ENCODE measurements at places on chromosomes 12 and 14. TPM values are rescaled to one million over a fixed set of nuclear protein-coding genes. Genes with fewer than 3 reads are reported as not detected.
A peak's percentile ranks its signal among the peaks of the same experiment; 100 is the strongest.

DNA sequence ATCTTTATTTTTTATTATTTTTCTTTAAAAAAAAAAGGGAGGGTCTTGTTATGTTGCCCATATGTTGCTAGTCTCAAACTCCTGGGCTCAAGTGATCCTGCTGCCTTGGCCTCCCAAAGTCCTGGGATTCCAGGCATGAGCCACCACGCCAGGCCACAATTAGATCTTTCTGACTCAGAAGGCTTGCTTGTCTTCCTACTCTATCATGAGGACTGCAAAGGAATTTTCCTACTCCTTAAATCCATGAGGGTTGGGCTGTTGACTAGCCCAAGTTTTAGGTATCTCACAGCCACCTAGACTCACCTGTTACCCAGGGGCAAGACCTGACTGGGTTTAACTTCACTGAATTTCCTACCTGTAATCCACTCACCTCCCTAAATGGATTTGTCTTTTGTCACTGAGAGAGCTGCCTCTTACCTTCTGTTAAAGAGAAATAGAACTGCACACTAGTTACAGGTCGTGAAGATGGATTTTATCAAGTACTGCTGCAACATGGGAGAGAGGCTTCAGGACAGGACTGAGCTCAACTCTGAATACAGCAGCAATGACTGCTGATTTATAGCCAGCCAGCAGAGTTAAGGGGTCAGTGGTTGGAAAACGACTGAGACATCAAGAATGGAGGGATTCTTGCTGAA lies 72.3 kb downstream of the B4GALNT3 start:
- DNase-seq = no peak

GRCh38 chr12:93113317-93114006 lies 184.4 kb upstream of the EEA1 start:
- DNase-seq = no peak

- no peak for DNase-seq
Observed at GRCh38 chr12:112308161-112308560, 74.1 kb downstream of the HECTD4 start.

- DNase-seq = no peak
Observed at GRCh38 chr12:30687265-30687986, 8.2 kb downstream of the IPO8 start.

GPX2 gene
- 1.0 TPM for total RNA-seq

GRCh38 chr12:58443273-58443980 lies 476.9 kb downstream of the LRIG3 start:
- DNase-seq = peak; percentile 29

DNA sequence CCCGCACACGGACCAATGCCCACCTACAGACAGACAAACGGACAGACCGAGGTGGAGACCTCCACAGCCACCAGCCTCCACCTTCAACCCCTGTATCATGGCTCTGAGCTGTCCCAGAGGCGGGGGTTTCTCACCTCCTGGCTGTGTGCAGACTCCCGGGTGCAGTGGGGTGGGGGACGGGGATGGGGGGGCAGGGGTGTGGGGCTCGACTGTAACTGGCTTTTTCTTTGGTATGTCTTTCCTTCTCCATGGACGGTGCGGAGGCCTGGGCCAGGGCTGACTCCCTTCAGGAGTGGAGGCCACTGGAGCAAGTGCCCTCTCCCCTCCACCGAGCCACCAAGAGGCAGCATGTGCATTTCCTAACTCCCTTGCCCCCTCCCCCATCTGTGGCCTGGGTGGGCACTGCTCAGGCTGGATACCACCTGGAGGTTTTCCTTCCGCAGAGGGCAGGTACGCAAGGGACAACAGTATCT lies 122.6 kb downstream of the ESRRB start:
- no peak for DNase-seq

DNA sequence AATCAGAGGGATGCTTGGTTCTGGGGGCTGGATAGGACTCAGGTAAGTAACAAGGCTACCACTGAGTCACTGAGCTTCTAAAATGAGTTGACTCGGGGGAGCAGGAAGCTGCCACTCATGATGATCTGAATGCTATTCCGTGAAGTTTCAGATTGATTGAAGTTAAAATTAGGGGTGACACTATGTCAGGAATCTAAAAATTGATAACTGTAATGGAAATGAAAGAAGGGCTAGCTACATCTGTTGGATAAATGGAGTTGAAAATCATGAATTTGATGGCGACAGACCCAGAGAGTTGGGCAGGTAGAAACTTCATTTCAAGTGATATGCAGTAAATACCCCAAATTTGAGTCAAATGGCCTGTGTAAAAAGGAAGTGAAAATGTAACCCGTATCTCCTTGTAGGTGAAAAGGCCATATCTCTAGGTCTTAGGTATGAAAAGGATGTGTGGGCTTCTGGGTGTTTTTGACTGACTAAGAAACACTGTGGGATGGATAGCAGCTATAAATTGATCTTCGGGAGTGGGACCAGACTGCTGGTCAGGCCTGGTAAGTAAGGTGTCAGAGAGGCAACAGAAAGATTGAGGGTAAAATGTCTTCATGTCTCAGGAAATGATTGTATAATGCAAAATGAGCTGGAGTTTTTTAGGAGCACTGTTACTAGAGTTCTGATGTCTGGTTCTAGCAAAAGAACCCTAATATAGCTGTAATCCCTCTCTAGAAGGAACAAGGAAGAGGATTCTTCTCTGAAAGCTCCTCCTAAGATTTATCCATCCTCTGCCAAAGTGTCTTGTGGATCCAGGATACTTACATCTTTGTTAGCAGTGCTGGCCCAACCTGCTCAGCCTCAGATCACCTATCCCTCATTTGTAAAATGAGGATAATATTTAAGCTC lies 57.3 kb downstream of the DAD1 start:
- DNase-seq = no peak

- no peak for DNase-seq
Observed at GRCh38 chr12:16350682-16351081, 3.2 kb downstream of the MGST1 start.
